Heart right ventricle (tissue), 16 donors: ENCODE measurements at places on chromosomes 5 and 9.

GRCh38 chr9:80556631-80557030 is 984.9 kb downstream of the TLE4 start:
- no peak overlapping the region for H3K4me3 ChIP-seq
- no peaks in the 10 kb centered on the region for H3K4me1 ChIP-seq
- no peak for DNase-seq
- no peaks in the 10 kb centered on the region for H3K36me3 ChIP-seq

DNA sequence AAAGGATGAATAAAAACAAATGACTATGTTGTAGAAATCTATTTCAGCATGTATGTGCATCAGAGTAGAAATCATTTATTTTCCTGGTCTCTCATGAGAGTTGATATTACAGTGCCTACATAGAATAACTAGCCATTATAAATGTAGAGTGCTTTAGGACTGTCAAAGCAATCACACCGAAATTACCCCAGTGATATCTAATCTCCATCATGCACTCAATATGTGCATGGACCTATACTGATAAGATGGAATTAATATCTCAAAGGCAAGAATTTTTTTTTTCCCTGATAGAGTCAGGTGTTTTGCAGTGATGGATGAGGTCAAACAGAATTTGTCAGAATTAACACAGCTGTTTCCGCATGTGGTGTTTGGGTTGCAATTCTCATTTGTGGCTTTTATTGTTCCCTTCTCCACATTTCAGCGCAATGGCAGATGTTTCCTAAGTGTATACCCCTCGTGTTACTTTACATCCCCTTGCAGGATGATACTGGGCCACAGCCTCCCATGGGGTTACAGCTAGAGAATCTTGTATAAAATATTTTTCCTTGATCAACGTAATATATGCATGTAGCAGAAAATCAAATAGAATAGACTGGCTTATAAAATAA is 298.8 kb downstream of the RASEF start:
- H3K4me1 ChIP-seq = no peaks in the 10 kb centered on the region
- no peaks in the 10 kb centered on the region for H3K27me3 ChIP-seq
- no peak for DNase-seq
- no peak overlapping the region for H3K4me3 ChIP-seq

GRCh38 chr9:3855929-3856328 is 330.1 kb upstream of the RFX3 start:
- H3K36me3 ChIP-seq = peaks cover 6% of the 10 kb centered on the region
- no peaks in the 10 kb centered on the region for H3K4me1 ChIP-seq
- DNase-seq = no peak

GRCh38 chr5:124741711-124742496 is 4.5 kb downstream of the ZNF608 start:
- H3K27me3 ChIP-seq = no peaks in the 10 kb centered on the region
- no peak for DNase-seq
- H3K36me3 ChIP-seq = no peaks in the 10 kb centered on the region
- peak overlapping the region; percentile 78 for H3K4me3 ChIP-seq
- peaks cover 83% of the 10 kb centered on the region for H3K4me1 ChIP-seq

- no peaks in the 10 kb centered on the region for H3K36me3 ChIP-seq
- peak overlapping the region; percentile 47 for H3K27ac ChIP-seq
- no peak for DNase-seq
- H3K27me3 ChIP-seq = peaks cover 7% of the 10 kb centered on the region
- no peaks in the 10 kb centered on the region for H3K4me1 ChIP-seq
- no peak overlapping the region for H3K4me3 ChIP-seq
Measured at GRCh38 chr5:158877124-158877581, 222.6 kb downstream of the EBF1 start.

- H3K36me3 ChIP-seq = peaks cover 62% of the 10 kb centered on the region
- no peaks in the 10 kb centered on the region for H3K27me3 ChIP-seq
- H3K4me3 ChIP-seq = no peak overlapping the region
- no peak overlapping the region for H3K27ac ChIP-seq
Measured at GRCh38 chr5:154791535-154791934, 36.4 kb downstream of the LARP1 start.

DNA sequence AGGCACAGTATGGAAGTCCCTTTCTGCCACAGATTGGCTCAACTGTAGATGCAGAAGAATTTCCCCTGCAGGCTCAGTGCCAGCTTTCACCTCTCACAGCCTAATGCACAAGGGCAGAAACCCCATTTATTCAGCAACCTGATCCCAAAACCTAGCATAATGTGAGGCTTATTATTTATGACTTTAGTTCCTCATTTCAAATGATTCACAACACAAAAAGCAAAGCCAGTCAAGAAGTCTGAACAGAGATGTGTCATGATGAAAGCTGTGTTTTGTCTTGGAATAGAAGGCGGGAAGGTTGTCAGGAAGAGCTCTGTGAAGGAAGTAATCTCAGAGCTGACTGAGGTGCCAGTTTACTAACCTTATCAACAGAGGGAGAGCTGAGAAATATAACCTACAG is 369.7 kb downstream of the LRRC70 start:
- H3K36me3 ChIP-seq = no peaks in the 10 kb centered on the region
- no peak overlapping the region for H3K27ac ChIP-seq
- H3K4me3 ChIP-seq = no peak overlapping the region
- H3K4me1 ChIP-seq = no peaks in the 10 kb centered on the region
- H3K27me3 ChIP-seq = no peaks in the 10 kb centered on the region

GRCh38 chr5:55694152-55694830 is 17.8 kb downstream of the SLC38A9 start:
- H3K36me3 ChIP-seq = no peaks in the 10 kb centered on the region
- H3K4me3 ChIP-seq = no peak overlapping the region
- H3K4me1 ChIP-seq = peaks cover 6% of the 10 kb centered on the region
- H3K27me3 ChIP-seq = no peaks in the 10 kb centered on the region
